ENCODE measurements at places on chromosomes 6 and 20.

- DNase-seq = no peak
Observed at GRCh38 chr6:100809346-100809745, 71.8 kb downstream of the ASCC3 start.

DNA sequence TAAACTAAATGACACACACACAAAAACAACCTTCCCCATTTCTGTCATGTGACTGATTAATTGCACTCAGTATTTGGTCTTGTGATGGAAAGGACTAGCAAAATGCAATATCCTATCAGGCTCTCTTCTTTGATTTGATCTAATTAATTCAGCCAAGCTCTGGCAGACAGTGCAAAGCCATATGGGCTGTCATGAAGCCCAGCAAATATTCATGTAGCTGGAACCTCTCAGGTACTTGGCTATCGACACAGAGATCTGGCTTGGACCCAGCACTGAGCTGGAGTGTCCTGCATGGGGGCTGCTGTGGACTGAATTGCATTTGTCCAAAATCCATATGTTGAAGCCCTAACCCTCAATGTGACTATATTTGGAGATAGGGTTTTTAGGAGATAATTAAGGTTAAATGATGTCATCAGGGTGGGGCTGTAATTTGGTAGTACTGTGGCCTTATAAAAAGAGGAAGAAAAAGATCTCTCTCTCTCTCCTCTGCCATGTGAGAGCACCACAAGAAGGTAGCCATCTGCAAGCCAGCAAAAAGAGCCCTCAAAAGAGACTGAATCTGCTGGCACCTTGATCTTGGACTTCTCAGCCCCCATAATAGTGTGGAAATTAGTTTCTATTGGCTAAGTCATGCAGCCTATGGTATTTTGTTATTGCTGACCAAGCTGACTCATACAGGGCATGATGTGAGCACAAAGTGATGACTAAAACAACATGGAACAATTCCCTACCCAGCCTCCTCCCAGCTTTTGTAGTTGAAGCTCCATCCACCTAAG is 77.1 kb downstream of the STMND1 start:
- no peak for DNase-seq

DNA sequence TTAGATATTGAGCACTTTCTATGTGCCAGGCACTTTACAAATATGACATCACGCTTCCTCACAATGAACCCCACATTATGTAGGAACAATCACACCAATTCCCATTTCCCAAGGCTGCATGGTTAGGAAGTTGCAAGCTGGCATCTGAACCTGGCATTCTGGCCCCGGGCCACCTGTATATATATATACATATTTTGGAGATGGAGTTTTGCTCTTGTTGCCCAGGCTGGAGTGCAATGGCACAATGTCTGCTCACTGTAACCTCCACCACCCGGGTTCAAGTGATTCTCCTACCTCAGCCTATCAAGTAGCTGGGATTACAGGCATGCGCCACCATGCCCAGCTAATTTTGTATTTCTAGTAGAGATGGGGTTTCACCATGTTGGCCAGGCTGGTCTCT is 30.4 kb downstream of the SRC start:
- no peak for DNase-seq

DNA sequence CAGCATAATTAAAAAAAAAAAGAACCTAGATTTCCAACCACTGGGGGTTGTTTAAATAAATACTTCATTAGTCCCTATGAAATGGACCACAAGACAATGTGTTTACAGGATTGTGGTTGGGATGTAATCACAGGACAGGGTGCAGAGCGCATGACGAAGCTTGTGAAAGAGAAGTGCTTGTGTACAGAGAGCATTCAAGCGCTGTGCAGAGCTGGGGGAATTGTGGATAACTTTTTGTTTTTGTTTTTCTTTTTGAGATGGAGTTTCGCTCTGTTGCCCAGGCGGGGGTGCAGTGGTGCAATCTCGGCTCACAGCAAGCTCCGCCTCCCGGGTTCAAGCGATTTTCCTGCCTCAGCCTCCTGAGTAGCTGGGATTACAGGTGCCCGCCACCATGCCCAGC is 22.3 kb downstream of the LAMA5 start:
- DNase-seq = no peak

GRCh38 chr6:16257999-16258708 is 19.8 kb downstream of the GMPR start:
- DNase-seq = no peak

- no peak for DNase-seq
Observed at GRCh38 chr6:44537306-44538049, 150.0 kb downstream of the CDC5L start.

DNA sequence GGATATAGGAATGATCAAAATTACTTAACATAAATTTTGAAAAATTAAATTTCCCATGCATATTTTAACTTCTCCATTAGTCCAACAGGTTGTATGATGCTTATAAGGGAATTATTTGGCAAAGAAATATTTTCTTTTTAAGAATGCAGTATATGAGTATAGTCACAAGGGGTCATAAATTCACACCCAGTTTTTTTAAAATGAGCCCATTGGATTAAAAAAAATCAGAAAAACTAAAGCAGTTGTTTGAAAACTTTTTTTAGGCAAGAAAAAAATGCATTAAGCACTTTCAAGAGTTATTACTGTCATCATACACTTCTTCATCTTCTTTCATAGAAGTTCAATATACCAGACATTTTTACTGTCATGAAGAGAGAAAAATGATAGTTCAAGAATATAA is 404.2 kb upstream of the FLRT3 start:
- DNase-seq = no peak

GRCh38 chr6:50939931-50940330 is 121.3 kb downstream of the TFAP2B start:
- no peak for DNase-seq

GRCh38 chr20:41501376-41501775 is 116.8 kb downstream of the CHD6 start:
- no peak for DNase-seq
